ENCODE measurements at places on chromosomes 6 and 20.

- no peak for DNase-seq
These were observed 30.5 kb upstream of the TGM2 start for GRCh38 chr20:38195521-38195920.

DNA sequence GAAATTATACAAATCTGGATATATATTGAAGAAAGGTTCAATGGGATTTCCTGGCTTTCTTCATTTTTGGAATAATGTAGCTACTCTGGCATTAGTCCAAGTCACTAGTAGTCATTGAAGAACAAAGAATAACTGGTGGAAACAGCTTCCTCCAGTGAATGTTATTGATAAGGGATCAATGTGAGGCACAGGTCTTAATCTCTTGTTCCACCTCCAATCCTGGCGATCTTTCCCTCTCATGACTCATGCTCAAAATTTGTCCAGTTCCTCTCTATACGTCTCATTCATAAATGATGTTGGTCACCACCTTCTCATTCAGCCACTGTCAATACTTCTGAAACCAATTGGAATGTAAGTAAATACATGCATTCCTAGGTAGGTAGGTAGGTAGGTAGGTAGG is 185.0 kb upstream of the BMP2 start:
- no peak for DNase-seq

DNA sequence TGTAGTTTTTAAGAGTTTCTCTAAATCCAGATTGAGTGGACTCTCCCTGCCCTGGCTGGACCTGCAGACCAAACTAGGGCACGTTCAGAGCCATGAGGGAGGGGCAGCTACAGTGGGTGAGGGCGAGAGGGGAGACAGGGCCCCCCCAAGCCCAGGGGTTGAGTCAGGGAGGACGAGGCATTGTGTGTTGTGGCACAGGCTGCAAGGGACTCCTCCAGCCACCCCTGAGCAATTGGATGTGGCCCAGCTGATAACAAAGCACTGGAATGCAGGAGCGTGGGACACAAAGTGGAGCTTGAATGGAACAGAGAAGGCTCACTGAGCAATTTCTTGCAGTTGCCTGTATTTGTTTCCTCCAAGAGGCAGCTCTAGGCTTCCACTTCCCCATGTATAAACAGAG is 43.5 kb upstream of the MYL9 start:
- no peak for DNase-seq

DNA sequence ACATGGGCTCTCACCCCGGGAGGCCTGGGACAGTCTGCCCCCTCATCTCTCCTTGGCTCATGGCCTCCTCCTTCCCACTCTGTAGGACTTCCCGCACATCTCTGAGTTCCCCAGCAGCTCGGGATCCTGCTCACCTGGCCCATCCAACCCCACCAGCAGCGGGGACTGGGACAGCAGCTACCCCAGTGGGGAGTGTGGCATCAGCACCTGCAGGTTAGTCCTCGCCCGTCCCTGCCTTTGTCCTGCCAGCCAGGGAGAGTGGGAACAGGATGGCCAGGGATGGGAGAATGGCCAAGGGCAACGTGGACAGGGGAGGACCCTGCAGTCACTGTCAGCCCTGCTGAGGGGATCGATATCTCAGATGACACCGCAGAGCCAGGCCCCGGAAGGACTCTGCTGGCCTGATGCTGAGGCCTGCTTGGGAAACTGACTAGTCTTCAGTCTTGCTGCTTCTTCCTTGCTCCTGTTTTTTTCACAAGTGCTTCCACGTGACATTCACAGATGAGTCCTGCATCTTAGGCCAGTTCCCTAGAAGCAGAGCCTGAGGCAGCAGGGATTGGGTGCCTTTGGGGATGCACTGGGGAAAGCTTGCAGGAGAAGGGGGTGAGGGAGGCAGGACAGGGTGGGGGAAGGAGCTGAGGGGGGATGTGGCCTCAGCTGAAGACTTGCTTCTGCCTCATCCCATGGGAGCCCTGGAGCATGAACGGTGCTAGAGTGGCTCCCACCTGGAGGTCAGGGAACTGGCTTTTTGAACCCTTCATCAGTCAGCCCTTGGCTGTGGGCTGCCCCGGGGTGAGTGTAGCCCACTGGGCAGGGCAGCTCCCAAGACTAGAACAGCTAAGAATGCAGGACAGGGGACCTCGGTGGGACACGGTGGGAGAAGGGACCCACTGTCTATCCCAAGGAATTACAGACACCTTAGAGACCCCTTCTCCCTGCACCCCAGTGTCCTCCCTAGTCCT is 120.1 kb downstream of the JPH2 start:
- DNase-seq = no peak

DNA sequence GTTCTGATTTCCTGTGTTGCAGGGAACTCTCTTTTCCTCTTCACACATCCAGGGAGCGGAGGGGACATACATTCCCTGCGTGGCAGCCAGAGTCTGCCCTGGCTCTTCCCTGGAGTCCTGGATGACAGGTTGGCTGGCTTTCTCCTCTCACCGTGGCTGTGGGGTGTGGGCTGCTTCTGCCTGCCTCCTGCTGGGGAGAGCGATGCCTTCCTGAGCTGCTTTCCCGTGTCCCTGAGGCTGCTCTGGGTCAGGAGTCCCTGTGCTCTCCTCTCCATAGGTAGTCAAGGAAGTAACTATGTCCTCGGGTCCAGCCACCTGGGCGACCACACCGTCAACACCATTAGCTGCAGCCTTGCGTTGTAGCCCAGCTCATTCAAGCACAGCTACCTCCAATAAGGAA is 451.7 kb downstream of the QKI start:
- no peak for DNase-seq

All from transverse colon (tissue), 4 donors.